ENCODE measurements at places on chromosomes 6 and 20.
A peak's percentile ranks its signal among the peaks of the same experiment; 100 is the strongest.

DNA sequence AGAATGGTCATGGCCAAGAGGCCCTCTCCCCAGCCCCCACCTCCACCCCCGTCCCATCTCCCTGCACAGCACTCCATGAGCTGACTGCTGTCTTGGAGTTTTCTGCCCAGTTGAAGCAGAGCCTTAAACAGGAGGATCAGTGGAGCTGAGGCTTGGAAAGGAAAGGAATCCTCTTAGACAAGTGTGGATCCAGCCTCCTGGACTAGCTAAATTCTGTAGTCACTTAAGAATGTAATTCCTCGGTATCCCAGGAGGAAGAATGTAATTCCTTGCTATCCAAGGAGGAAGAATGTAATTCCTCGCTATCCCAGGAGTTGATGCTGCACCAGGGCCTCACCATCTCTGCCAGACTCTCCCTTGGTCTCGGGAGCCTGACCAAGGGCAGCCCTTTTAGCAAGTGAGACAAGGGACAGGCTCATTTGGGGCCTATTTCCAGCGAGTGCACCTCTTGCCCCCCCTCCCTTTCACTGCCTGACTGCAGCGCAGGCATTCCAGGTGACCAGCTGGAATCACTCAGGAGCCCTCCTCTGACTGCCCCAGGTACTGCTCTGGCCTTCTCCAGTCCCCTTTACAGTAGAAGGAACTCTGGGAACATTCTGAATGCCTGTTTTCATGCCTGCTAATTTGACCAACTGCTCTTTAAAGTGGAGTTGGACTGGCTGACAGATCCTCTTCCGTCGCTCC, 76.2 kb downstream of the TCP11 start:
- no peak for DNase-seq

GRCh38 chr6:151723152-151723551, 84.3 kb upstream of the ESR1 start:
- no peak for DNase-seq

- DNase-seq = no peak
Measured at GRCh38 chr6:4799912-4800311, 23.7 kb downstream of the CDYL start.

- no peak for DNase-seq
Measured at GRCh38 chr20:62787321-62787720, 9.0 kb upstream of the MRGBP start.

DNA sequence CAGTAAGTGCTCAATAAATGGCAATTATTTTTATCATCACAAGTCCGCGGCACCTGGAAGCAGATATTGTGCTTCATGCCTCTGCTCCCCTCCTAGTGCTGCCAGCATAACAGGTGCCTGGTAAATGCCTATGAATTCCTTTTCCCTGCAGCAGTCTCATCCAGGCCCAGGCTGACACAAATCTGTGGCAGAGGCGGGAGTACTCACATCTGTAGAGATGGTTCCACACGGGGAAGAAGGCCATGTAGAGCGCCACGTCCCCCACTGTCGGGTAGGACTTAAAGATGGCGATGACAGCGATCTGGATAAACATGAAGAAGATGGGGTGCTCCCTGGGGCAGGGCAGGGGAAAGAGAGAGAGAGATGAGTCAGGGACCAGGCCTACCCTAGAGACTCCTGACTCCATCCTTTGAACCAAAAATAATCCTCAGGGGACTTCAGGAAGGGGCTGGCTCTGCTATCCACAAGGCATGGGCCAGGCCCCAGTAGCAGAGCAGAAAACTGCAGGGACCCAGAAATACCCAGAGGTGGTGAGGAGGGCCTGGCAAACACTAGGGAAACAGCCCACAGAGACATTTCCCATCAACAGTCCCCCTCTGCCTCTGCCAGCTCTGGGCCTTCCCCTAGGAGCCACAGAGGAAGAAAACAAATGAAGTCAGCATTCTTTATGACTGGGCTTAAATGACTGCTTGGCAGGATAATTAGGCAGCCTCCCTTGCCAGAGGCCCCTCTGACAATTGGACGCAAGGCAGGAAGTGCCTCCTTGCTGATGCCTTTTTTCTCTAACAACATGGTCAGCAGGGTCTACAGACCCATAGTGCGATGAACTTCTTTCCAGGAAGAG, 23.0 kb downstream of the MAP1LC3A start:
- DNase-seq = peak; percentile 67

DNA sequence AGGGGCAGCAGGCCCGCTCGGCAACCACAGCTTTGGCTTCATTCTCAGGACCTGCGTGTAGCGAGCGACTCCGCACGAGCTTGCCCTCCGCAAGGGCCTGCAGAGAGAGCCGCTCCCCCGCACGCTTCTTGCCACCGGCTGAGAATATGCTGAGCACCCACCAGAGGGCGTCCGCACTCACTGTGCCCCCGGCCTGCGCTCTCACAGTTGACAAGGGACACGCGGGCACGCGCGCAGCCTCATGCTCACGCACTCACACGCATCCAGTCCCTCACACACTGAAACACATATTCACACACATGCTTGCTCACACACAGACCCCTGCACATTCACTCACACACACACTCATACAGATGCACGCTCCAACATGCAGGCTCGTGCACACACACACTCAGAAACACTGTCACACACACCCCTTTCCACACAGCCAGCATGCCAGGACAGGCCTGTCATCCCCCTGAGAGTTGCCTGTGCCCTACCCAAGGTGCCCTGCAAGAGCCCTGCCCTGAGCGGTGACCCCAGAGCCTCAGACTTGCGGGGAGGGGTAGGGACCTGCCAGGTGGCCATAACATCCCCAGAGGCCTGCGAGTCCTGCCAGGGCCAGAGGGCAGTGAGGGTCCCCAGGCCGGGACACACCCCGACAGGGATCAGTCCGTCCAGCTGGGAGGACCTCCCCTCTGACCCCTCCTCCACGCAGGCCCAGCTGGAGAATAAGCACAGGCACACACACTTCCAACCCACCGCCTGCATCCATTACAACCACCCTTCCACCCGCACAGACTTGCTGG, 174.1 kb downstream of the BMP7 start:
- DNase-seq = peak; percentile 29

GRCh38 chr6:122428781-122429180, 29.3 kb downstream of the HSF2 start:
- peak; percentile 11 for DNase-seq

- peak; percentile 6 for DNase-seq
Measured at GRCh38 chr6:26199773-26200764, 112.8 kb downstream of the HFE start.

DNA sequence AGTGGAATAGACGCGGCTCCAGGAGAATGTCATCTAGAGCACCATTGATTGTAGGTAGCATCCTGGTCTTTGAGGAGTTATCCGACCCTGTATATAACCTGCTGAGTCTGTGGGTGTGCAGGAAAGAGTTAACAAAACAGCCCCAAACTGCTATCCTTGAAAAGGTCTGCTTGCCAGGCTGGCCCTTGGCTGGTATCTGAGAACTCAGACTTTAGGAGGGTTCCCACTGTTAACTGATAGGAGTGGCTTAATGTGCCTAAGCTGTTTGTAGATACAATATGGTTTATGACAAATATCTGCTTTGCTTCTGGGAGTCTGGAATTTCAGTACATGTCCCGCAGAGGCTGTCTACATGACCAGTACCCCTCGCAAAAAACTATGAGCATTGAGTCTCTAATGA, 27.6 kb upstream of the MCUR1 start:
- no peak for DNase-seq

DNA sequence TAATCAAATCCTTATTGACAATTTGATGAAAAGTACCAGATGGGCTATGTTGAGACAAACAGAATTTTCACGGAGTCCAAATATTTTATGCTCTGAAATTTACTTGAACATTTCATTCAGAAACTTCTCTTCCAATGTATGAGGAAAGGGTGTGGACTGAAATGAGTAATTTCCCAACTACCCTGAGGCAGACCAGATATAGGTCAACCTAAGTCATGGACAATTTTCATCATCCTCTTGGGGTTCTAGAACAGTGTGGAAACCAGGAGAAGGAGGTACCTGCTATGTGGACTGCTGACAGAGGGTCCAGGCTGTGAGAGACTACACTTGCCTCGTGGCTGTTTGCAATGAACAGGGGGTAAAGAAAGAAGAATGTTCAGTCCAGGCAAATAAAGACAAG, 323.0 kb downstream of the ESR1 start:
- DNase-seq = no peak

GRCh38 chr6:47248446-47248845, 61.3 kb downstream of the TNFRSF21 start:
- no peak for DNase-seq

DNA sequence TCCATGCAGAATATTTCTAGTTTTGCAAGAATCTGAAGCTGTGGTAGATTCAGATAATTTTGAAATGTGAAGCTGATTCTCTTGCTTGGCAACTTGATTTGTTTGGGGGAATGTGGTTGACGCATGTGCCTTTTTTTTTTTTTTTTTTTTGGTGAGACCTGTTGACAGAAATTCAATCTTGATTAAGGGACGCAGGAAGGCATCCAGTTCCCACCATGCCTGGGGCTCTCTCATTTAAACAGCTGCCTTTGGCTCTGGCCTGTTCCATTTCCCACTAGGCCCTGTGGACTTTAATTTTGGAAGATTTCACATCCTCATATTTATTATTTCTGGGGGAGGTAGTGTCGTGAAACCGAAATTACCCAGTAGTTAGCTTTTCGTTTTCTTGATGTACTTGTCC, 8.6 kb downstream of the TPX2 start:
- DNase-seq = peak; percentile 47

GRCh38 chr6:1337791-1338190, 25.9 kb downstream of the FOXQ1 start:
- DNase-seq = peak; percentile 76

All from fibroblast of gingiva (primary cell).